Right lobe of liver (tissue), 6 donors: ENCODE measurements at places on chromosomes 7 and 10. TPM values are rescaled to one million over a fixed set of nuclear protein-coding genes. Genes with fewer than 3 reads are reported as not detected.

GRCh38 chr7:14095233-14095950 lies 105.9 kb upstream of the ETV1 start:
- no peak for DNase-seq

- DNase-seq, result no peak
Measured at GRCh38 chr10:130012129-130012528, 48.1 kb upstream of the EBF3 start.

GRCh38 chr10:3773460-3774017 lies 11.5 kb downstream of the KLF6 start:
- no peak for DNase-seq

- DNase-seq, result no peak
Measured at GRCh38 chr10:69201045-69201444, 19.1 kb upstream of the HKDC1 start.

DNA sequence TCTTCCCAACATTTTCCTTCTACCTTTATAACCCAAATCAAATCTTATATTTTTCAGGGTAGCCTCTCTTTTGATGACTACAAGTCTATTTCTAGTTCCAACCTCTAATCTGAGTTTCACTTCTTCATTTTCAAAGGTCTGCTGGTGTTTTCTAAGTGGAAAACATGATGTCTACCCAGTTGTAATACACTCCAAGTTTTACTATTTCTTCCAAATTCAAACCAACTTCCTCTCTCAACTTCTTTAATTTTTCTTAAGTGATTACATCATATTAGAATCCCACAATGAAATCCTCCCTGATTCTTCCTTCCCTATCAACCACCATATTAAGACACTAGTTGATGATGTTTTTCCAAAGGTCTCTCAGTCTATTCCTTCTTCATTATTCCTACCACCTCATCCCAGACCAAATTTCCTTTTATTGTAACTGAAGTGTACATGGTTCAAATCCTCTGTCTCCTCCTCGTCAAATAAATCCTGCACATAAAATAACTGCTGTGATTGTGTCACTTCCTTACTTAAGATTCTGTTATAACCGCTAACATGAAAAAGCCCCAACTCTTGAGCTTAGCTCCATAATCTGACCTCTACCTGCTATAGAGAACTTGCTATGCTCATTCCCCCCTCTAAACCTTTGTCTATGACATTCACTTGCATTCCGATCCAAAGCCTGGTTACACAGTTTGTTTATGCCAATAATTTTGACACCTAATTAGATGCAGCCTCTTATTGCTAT lies 12.7 kb downstream of the TAS2R38 start:
- DNase-seq, result no peak

GRCh38 chr7:2575733-2576340 lies 17.1 kb downstream of the IQCE start:
- DNase-seq, result no peak

GRCh38 chr7:35624299-35625186 lies 70.4 kb downstream of the HERPUD2 start:
- no peak for DNase-seq

DNA sequence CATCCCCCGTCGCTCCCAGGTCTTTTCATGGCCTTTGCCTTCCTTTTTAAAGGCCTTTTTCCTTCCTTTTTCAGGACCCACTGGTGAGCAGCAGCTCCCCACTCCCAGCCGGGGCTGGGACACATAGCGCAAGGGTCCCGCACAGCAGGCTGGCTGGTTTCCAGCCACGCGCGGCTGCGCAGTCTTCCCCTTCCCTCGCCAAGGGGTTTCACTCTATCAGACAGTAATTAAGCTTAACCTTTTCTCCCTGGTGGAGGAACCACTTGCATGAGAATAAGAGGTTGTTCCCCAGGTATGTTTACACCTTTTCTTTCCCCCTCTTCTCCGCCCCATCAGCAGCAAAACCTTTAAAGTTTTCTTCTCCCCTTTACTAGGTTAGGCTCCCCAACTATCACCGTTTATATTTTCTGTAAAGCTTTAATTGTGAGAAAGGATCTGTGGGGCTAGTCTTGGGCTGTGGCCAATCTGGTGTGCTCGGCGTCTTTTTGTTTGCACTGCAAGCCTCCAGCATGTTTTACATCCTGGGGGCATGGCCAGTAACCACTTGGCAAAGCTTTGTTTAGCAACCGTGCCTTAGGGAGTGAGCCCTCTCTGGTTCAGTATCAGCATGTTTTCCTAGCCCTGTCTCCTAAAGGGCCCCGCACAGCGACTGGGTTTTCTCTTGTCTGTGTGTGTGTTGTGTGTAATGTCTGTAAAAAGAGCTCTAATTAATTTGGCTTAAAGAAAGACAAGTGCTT lies 219.6 kb downstream of the PHF14 start:
- DNase-seq, result peak; percentile 72

- DNase-seq, result no peak
Measured at GRCh38 chr7:85237721-85238120, 50.9 kb upstream of the SEMA3D start.

DNA sequence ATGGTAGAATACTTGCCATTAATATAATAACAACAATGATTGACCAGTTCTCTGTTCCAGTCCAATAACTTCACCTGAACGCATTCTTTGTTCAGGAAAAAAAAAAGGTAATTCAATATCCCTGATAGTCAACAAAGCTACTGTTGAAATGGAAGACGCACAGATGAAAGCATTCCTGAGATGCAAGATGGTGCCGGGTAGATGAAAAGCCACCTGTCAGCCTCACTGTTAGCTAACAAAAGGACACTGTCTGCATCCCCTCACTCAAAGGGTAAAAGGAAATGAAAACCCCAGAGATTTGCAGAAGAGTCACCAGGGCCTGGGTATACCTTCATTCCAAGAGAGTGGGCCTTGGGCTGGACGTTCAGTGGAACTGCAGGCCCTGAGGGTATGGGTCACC lies 357.4 kb downstream of the PLXNA4 start:
- no peak for DNase-seq

DNA sequence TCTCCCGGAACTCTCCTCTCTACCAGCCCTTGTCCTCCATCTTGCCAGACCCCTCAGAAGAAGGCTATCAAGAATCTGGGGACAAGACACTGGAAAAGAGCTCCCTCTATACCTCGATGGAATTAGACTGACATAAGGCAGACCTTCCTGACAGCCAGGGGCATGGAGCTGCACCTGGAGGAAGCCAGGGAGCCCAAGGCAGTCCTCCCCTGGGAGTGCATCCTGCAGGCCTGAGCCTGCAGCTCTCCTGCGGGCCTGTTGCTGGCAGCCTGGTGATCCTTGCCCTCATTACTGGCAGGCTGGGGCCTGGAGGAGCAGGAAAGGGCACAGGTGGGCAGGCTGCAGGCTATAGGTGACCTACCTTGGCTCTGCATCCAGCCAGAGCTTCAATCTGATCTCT lies 323.4 kb downstream of the GRID1 start:
- no peak for DNase-seq

- DNase-seq, result no peak
Measured at GRCh38 chr10:14820010-14820774, 17.6 kb downstream of the CDNF start.

DNA sequence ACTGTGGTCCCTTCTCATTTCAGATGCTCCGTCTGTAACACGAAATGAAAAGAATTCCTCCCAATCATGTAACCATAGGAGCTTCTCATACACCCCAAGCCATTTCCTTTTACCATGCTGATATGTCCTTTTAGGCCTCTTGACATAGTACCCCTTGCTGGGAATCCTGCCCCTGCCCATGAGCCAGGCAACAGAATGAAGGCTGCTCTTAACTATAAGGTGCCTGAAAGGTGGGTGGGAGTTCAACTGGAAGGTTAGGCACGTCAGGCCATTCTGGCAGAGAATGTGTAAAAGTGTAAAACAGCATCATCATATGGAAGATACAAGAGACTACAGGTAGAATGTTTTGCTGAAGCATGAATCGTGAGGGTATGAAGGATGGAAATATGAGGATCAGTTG lies 22.5 kb downstream of the IL2RA start:
- no peak for DNase-seq

Gene VIM
- 160 TPM for total RNA-seq

Gene VPS37D
- 2.1 TPM for total RNA-seq

Gene RAPGEF5
- 21.1 TPM for total RNA-seq

Gene GPRIN2
- 0.43 TPM for total RNA-seq

Gene ITPRID1
- not detected for total RNA-seq
